ENCODE measurements at places on chromosomes 3 and 15. TPM values are rescaled to one million over a fixed set of nuclear protein-coding genes. Genes with fewer than 3 reads are reported as not detected.

- DNase-seq, result no peak
These were observed 17.9 kb downstream of the SHF start for GRCh38 chr15:45169608-45170480.

GRCh38 chr3:197540961-197541377 lies 14.8 kb downstream of the BDH1 start:
- no peak for DNase-seq

- no peak for DNase-seq
These were observed 73.4 kb upstream of the CADM2 start for GRCh38 chr3:84885199-84885882.

- DNase-seq, result no peak
These were observed 17.9 kb downstream of the STT3B start for GRCh38 chr3:31550452-31551251.

DNA sequence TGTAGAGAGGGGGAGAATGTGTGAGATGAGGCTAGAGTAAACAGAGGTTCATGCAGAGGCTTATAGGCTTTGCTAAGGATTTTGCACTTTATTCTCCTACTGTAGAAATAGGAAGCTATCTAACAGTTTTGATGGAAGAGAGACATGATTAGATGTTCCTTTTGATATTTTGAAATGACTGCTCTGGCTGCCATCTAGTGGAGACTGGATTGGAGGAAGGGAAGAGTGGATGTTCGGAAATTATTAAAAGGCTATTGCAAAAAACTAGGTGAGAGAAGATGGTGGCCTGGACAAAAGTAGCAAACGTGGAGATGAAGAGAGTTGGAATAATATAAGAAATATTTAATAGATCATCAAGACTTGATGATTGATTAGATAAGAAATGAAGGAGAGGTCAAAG lies 42.2 kb downstream of the SYN2 start:
- DNase-seq, result no peak

CCR9 gene
- polyA plus RNA-seq, result not detected

ASB14 gene
- 1.9 TPM for polyA plus RNA-seq

All from right lung (tissue), 10 donors.